ENCODE measurements at places on chromosomes 6 and 20.

DNA sequence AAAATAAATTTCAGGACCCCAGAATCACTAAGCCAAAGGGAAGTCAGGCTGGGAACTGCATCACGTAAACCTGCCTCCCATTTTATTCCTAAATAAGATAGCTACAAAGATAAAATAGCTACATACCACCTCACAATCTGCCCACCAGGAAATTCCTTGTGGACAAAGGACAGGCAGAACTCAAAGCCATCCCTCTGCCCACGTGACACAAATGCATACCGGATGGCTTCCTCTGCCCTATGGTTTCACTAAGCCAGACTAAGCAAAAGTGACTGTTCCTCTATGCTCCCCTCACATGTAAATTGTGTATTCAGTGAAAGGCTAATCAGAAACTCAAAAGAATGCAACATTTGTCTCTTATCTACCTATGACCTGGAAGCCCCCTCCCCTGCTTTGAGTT lies 15.0 kb downstream of the MBOAT1 start:
- no peak for DNase-seq

DNA sequence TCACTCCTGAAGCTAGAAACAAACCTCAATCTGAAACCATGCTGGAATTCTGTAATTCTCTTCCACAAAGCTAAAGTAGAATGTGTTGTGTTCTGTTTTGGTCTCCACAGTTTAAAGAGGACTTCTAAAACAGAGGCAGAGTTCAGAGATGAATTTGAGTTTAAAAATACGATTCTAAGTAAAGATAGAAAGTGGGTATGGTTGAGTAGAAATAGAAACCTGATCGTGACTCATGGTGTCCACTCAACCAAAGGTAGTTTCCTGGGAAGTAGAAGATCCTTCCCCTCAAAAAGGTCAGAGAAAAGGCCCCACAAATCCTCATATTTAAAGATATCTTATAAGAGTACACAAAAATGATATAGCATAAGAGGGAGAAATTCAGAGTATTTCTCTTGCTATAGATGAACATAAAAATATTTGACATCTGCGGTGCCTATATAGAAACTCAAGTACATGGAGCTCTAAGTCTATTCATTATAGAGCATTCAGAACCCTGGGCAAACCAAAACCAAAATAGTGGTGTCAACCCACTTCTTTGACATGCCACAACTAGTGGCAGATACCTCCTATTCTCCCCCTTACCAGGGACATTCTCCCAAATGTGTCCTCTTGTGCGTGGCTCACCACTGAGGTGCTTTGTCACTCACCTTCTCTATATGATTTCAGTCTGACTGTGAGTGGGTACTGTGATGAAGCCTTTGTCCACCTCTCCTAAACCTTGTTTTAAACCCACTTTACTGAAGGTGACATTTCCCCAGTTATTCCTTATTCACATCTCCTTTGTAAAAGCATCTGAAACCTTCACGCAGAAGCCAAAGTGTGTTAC lies 84.5 kb downstream of the PLCB1 start:
- no peak for DNase-seq

- no peak for DNase-seq
Measured at GRCh38 chr6:154058963-154059680, 20.1 kb downstream of the OPRM1 start.

GRCh38 chr6:168240160-168240559 lies 79.4 kb downstream of the DACT2 start:
- no peak for DNase-seq

GRCh38 chr6:158913580-158913979 lies 86.4 kb downstream of the RSPH3 start:
- DNase-seq = no peak

DNA sequence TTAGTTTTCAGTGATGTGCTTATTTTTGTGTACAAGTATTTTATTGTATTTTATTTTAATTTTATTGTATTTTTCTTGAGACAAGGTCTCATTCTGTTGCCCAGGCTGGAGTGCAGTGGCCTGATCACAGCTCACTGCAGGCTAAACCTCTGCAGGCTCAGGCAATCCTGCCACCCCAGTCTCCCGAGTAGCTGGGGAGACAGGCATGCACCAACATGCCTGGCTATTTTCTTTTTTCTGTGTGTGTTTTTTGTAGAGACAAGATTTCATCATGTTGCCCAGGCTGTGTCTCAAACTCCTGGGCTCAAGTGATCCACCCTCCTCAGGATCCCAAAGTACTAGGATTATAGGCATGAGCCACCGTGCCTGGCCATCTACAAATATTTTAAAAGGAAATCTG lies 146.3 kb downstream of the MANEA start:
- no peak for DNase-seq

DNA sequence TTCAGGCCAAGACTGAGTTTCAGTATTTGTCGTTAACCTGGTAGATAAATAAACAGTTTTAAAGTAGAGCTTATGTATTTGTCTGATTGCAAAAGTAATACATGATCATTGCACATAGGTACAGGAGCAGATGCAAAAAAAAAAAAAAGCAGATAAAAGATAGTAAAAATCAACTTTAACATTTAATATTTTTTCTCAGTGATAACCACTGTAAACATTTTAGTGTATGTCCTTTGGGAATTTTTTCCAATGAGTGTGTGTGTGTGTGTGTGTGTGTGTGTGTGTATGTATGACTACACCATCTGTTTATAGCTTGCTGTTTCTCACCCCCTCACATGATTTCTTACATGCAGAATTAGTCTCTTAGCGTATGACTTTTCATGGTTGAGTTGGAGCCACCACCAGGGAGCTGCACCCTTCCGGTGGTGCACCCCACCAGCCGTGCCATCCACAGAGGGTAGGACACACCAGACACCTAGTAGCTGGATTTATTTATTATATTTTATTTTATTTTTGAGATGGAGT lies 26.3 kb downstream of the WRNIP1 start:
- DNase-seq = no peak

DNA sequence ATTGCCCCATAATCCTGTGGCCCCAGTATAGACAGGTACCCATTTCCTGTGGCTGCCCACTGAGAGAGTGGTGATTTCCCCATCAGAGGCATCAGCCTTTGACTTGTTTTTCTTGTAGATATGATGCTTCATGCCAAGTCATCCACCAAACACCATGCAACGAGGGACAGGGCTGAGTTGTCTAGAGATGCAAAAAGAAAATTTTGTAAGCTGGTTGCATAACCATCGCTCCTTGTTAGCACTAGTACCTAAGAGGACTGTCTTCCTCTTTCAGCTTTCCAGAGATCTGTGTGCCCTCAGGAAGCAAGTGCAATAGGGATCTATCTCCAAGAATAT lies 166.8 kb downstream of the BCAS1 start:
- no peak for DNase-seq

GRCh38 chr6:154247119-154247861 lies 109.3 kb downstream of the IPCEF1 start:
- peak; percentile 45 for DNase-seq
